ENCODE measurements at places on chromosomes 7 and 10.
A peak's percentile ranks its signal among the peaks of the same experiment; 100 is the strongest.

DNA sequence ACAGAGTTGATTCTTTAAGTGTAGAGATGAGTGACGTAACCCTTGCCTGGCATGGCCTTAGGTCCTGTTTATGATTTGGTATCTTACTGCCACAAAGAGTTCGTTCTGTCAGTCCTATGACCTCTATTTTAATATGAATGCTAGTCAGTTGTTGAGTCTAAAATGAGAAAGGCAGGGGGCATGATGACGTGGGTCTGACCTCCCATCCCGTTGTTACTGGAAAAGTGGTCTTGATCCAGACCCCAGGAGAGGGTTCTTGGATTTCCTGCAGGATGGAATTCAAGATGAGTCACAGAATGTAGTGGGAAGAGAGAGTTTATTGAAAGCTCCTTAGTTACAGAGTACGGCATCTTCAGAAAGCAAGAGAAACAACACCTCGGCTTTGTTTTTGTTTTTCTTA is 317.0 kb upstream of the COBL start:
- DNase-seq: no peak

GRCh38 chr10:102354451-102354850 is 41.1 kb upstream of the NFKB2 start:
- DNase-seq: no peak

DNA sequence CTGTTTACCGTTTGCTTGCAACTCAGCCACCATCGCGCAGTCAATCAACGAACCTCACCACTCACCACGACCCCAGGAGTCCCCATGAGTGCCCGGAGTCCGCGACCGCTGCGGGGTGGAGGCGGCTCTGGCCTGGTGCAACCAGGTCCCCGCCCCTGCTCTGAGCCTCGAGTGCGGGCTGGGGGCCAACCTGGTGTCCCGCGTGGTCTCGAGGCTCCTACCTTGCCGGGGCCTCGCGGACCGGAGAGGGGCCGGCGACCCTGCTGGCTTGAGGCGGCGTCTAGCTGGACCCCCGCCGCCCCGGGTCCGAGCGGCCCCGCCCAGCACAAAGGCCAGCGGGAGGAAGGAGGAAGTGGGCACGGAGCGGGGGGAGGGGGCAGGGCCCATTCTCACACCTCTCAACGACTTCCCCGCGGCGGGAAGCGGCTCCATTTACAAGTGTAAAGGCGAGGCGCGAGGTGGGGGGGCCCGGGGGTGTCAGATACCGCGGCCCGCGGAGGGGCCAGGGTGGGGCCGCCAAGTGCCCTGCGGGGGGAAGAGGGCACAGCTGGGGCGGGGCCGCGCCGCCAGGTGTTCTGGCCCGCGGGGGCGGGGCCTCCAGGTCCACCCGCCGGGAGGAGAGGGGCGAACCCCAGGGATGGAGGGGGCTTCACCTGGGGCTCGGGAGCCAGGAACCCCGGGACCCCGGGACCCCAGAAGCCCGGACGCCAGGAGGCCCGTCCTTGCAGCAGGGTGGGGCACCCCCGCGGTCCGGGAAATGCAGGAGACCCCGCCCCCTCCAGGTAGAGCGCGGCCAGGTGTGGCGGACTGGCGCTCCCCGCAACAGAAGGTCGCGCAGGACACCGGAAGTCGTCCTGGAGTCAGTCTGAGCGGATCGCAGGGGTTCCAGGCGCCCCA is 8.6 kb downstream of the CTBP2 start:
- no peak for DNase-seq

DNA sequence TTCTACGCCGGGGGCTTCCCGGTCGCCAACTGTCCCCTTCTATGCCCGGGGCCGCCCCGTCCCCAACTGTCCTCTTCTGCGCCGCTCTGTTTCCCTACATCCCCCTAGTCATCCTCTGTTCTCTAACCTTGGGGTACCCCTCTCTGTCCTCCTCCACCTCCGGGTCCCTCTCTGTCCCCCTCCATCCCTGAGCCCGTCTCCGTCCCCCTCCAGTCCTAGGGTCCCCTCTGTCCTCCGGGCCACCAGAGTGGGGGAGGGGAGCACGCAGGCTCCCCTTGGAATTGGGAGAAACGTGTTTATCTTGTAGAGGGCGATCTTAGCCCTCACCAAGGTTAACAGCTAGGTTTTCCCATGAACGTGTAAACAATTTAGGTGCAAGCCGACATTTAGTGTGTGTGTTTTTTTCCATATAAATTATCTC is 852 bp upstream of the KLF6 start:
- peak; percentile 69 for DNase-seq

GRCh38 chr10:115029452-115030375 is 63.5 kb upstream of the ATRNL1 start:
- DNase-seq: no peak

All from CD4-positive, alpha-beta T cell treated with Interleukin-12 subunit alpha and Interleukin-12 subunit beta, for 1 hour (primary cell).